Bronchus fibroblast of lung (primary cell): ENCODE measurements at places on chromosomes 4 and X. TPM values are rescaled to one million over a fixed set of nuclear protein-coding genes. Genes with fewer than 3 reads are reported as not detected.

Gene ATG4A
- total RNA-seq = 6.2 and 6.5 TPM in 2 replicates

Gene PAPSS1
- 30.3 and 37.0 TPM in 2 replicates for total RNA-seq

Gene TCEAL9
- 50.1 and 113 TPM in 2 replicates for total RNA-seq

Gene BBS7
- total RNA-seq = 29.1 and 35.0 TPM in 2 replicates

Gene XKRX
- total RNA-seq = under 0.01 TPM in 2 replicates

Gene RNF128
- 0.17 and 0.45 TPM in 2 replicates for total RNA-seq

Gene CTAG1B
- total RNA-seq = not detected in 2 replicates

Gene SEL1L3
- total RNA-seq = 4.6 and 5.2 TPM in 2 replicates

Gene CCSER1
- not detected in 2 replicates for total RNA-seq

Gene COL4A5
- 14.6 and 19.5 TPM in 2 replicates for total RNA-seq

Gene PRSS12
- total RNA-seq = 29.4 and 30.3 TPM in 2 replicates

Gene SHOX
- total RNA-seq = not detected in 2 replicates

Gene PRR32
- total RNA-seq = not detected in 2 replicates

Gene ZNF630
- total RNA-seq = 0.45 and 1.3 TPM in 2 replicates

Gene POU4F2
- not detected in 2 replicates for total RNA-seq

Gene MAOA
- total RNA-seq = 45.0 and 45.4 TPM in 2 replicates

Gene EPGN
- total RNA-seq = not detected in 2 replicates

Gene ASMT
- not detected in 2 replicates for total RNA-seq

Gene ANTXR2
- total RNA-seq = 30.8 and 33.3 TPM in 2 replicates

Gene IL2
- not detected in 2 replicates for total RNA-seq

Gene GLRA2
- total RNA-seq = not detected in 2 replicates

Gene DCAF4L1
- total RNA-seq = under 0.01 TPM in 1 of 2 replicates, not detected in the other

Gene ART3
- under 0.01 TPM in 1 of 2 replicates, not detected in the other for total RNA-seq
